ENCODE measurements at places on chromosomes 11 and 22. TPM values are rescaled to one million over a fixed set of nuclear protein-coding genes. Genes with fewer than 3 reads are reported as not detected.

The RAG2 gene
- not detected for total RNA-seq

The FGF19 gene
- total RNA-seq = not detected

The OR2AG1 gene
- not detected for total RNA-seq

The CATSPERZ gene
- 0.63 TPM for total RNA-seq

The DEPDC5 gene
- 7.5 TPM for total RNA-seq

The TRIM51 gene
- not detected for total RNA-seq

The GGT1 gene
- total RNA-seq = 1.9 TPM

The CEND1 gene
- total RNA-seq = 0.07 TPM

The SLC22A6 gene
- not detected for total RNA-seq

The RAB39A gene
- not detected for total RNA-seq

The SAMM50 gene
- 43.1 TPM for total RNA-seq

The C11orf21 gene
- not detected for total RNA-seq

The MYO18B gene
- not detected for total RNA-seq

The SPI1 gene
- not detected for total RNA-seq

The ARHGAP8 gene
- total RNA-seq = 29.4 TPM

The IGLL5 gene
- not detected for total RNA-seq

The CCDC89 gene
- not detected for total RNA-seq

The USP2 gene
- total RNA-seq = 1.9 TPM

The RFPL1 gene
- not detected for total RNA-seq

The EFEMP2 gene
- 12.8 TPM for total RNA-seq

The TSGA10IP gene
- not detected for total RNA-seq

The WNT7B gene
- total RNA-seq = 29.7 TPM

The FGF4 gene
- total RNA-seq = not detected

The CNGA4 gene
- not detected for total RNA-seq

The LAYN gene
- 6.7 TPM for total RNA-seq

The PRR14L gene
- 19.0 TPM for total RNA-seq

The PATE4 gene
- total RNA-seq = not detected

The LRP4 gene
- total RNA-seq = 5.5 TPM

The ZNF195 gene
- total RNA-seq = 34.0 TPM
